ENCODE measurements at places on chromosomes 2 and 18. TPM values are rescaled to one million over a fixed set of nuclear protein-coding genes. Genes with fewer than 3 reads are reported as not detected.

Gene EHBP1
- 10.2 TPM for polyA plus RNA-seq

Gene TMEM185B
- polyA plus RNA-seq: 29.1 TPM

Gene MAPRE3
- 2.4 TPM for polyA plus RNA-seq

Gene SLC35G4
- polyA plus RNA-seq: not detected

Gene UNC80
- not detected for polyA plus RNA-seq

Gene VAMP5
- 43.0 TPM for polyA plus RNA-seq

Gene ANKRD53
- not detected for polyA plus RNA-seq

Gene TNFRSF11A
- not detected for polyA plus RNA-seq

All from IgD-negative memory B cell (primary cell).